ENCODE measurements at places on chromosomes 4 and X. TPM values are rescaled to one million over a fixed set of nuclear protein-coding genes. Genes with fewer than 3 reads are reported as not detected.

Gene ARHGEF6
- total RNA-seq, result 0.42 TPM

DNA sequence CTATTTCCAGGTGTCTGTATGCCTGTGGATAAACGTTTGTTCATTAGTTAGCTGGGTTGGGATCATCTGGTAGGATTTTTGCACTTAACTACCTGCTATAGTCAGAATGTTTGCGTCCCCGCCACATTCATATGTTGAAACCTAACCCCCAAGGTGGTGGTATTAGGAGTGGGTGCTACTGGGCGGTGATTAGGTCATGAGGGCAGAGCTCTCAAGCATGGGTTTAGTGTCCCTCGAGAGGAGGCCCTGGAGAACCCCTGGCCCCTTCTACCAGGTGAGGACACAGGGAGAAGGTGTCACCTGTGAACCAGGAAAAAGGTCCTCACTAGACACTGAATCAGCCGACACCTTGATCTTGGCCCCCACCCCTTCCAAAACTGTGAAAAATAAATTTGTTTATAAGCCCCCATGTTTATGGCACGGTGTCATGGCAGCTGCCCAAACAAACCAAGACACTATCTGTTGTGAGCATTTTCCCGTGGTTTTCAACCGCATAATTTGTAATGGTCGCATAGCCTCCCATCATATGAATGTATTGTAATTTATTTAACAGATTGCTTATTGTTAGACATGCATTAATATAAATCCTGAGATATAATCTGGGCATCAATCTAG, 92.7 kb upstream of the TRIM2 start:
- no peaks in the 10 kb centered on the region for H3K36me3 ChIP-seq
- DNase-seq, result no peak
- no peaks in the 10 kb centered on the region for H3K4me1 ChIP-seq
- no peaks in the 10 kb centered on the region for H3K27me3 ChIP-seq
- no peak overlapping the region for H3K27ac ChIP-seq

Gene MAOA
- 12.0 TPM for total RNA-seq

- peaks cover 16% of the 10 kb centered on the region for H3K4me1 ChIP-seq
- H3K4me3 ChIP-seq, result no peak overlapping the region
- H3K36me3 ChIP-seq, result no peaks in the 10 kb centered on the region
- peaks cover 3% of the 10 kb centered on the region for H3K27me3 ChIP-seq
These were observed 36.5 kb upstream of the RASL11B start for GRCh38 chr4:52825460-52826090.

Gene SFRP2
- total RNA-seq, result 3.2 TPM

GRCh38 chr4:183843248-183843671, 61.8 kb upstream of the STOX2 start:
- H3K4me3 ChIP-seq, result no peak overlapping the region
- H3K27ac ChIP-seq, result no peak overlapping the region
- DNase-seq, result no peak
- H3K4me1 ChIP-seq, result peaks cover 4% of the 10 kb centered on the region

Gene EVC2
- total RNA-seq, result 14.1 TPM

Gene TRIM61
- 2.3 TPM for total RNA-seq

- H3K27me3 ChIP-seq, result no peaks in the 10 kb centered on the region
- H3K36me3 ChIP-seq, result peaks cover 5% of the 10 kb centered on the region
- H3K4me3 ChIP-seq, result no peak overlapping the region
- H3K27ac ChIP-seq, result no peak overlapping the region
- no peak for DNase-seq
These were observed 126.2 kb upstream of the ZDHHC15 start for GRCh38 chrX:75648803-75649588.

DNA sequence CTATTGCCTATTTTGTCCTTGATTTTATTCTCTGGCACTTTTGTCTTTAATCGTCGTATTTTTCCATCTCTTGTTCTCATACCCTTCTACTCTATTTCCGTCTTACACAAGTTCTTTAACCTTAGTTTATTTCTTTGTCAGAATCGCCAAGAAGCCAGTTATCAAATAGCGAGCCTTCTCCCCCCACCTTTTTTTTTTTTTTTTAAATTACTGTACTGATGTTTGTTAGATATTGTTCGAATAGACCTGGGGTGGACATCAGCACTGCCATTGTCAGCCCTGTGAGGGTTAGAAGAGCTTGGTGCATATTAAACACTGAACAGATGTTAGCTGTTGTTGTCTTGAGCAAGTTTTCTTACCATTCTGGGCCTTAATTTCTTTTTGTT, 1.2 kb downstream of the SPCS3 start:
- DNase-seq, result no peak
- no peaks in the 10 kb centered on the region for H3K27me3 ChIP-seq
- peaks cover 36% of the 10 kb centered on the region for H3K4me1 ChIP-seq
- H3K36me3 ChIP-seq, result peaks cover 5% of the 10 kb centered on the region

Gene TIGD4
- 3.3 TPM for total RNA-seq

Gene SH3D19
- total RNA-seq, result 38.4 TPM

Gene RNF150
- 23.1 TPM for total RNA-seq

GRCh38 chr4:150482581-150482980, 99.4 kb upstream of the MAB21L2 start:
- DNase-seq, result no peak
- H3K27me3 ChIP-seq, result no peaks in the 10 kb centered on the region
- H3K4me3 ChIP-seq, result no peak overlapping the region
- H3K4me1 ChIP-seq, result no peaks in the 10 kb centered on the region
- H3K36me3 ChIP-seq, result peaks cover 3% of the 10 kb centered on the region
- no peak overlapping the region for H3K27ac ChIP-seq

- no peak for DNase-seq
- H3K27ac ChIP-seq, result no peak overlapping the region
- no peaks in the 10 kb centered on the region for H3K36me3 ChIP-seq
- H3K4me3 ChIP-seq, result no peak overlapping the region
These were observed 196.8 kb upstream of the ADGRL3 start for GRCh38 chr4:61003301-61003700.

GRCh38 chrX:46444011-46444410, 101.2 kb downstream of the ZNF674 start:
- DNase-seq, result no peak
- H3K27ac ChIP-seq, result no peak overlapping the region
- peaks cover 9% of the 10 kb centered on the region for H3K4me1 ChIP-seq
- H3K27me3 ChIP-seq, result no peaks in the 10 kb centered on the region

Gene PDHA2
- not detected for total RNA-seq

Gene PABPC4L
- total RNA-seq, result 4.5 TPM

GRCh38 chr4:55920571-55920970, 28.2 kb upstream of the CEP135 start:
- no peaks in the 10 kb centered on the region for H3K27me3 ChIP-seq
- H3K36me3 ChIP-seq, result no peaks in the 10 kb centered on the region
- no peaks in the 10 kb centered on the region for H3K4me1 ChIP-seq
- H3K4me3 ChIP-seq, result no peak overlapping the region

GRCh38 chr4:103118166-103118565, 18.5 kb upstream of the BDH2 start:
- H3K27ac ChIP-seq, result no peak overlapping the region
- peaks cover 2% of the 10 kb centered on the region for H3K4me1 ChIP-seq
- H3K27me3 ChIP-seq, result no peaks in the 10 kb centered on the region

Gene ERCC6L
- total RNA-seq, result 4.8 TPM

GRCh38 chr4:25169446-25169845, 9.2 kb upstream of the SEPSECS start:
- no peak for DNase-seq
- H3K27me3 ChIP-seq, result no peaks in the 10 kb centered on the region
- H3K4me1 ChIP-seq, result no peaks in the 10 kb centered on the region
- no peak overlapping the region for H3K4me3 ChIP-seq
- H3K36me3 ChIP-seq, result peaks cover 8% of the 10 kb centered on the region
- H3K27ac ChIP-seq, result no peak overlapping the region

DNA sequence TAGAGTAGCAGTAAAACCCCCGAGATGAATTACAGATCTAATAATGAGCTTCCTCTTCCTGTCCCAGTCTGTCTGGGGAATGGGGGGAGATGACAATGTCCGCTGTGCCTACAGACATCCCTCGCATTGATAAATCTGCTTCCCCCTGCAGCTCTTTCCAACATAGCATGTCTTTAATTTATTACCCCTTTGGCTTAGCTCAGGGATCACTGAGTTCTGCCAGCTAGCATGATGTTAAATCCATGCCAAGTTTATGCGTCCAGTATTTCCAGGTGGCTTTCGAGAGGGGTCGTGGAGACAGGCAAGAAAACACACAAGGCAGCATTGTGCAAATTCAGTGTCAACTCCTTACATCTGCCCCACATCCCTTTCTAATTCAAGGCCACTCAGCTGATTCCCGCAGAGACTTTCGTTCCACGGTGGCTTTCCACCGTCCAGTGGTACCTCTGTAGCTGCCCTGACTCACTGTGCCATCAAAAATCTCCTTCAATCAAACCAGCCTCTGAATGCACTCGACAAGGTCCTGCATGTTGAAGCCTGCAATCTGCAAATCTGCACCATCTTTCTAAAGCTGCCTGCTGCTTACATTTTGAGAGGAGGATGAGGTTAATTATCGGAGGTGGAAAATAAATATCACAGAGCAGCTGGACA, 75.1 kb downstream of the MXRA5 start:
- H3K4me3 ChIP-seq, result no peak overlapping the region
- no peaks in the 10 kb centered on the region for H3K27me3 ChIP-seq
- H3K4me1 ChIP-seq, result no peaks in the 10 kb centered on the region
- DNase-seq, result no peak
- H3K27ac ChIP-seq, result peak overlapping the region; percentile 33
- H3K36me3 ChIP-seq, result no peaks in the 10 kb centered on the region

- H3K4me1 ChIP-seq, result peaks cover 25% of the 10 kb centered on the region
- H3K27ac ChIP-seq, result no peak overlapping the region
These were observed 1.9 kb downstream of the TSPYL2 start for GRCh38 chrX:53084043-53084570.

GRCh38 chrX:11567528-11568220, 98.0 kb downstream of the ARHGAP6 start:
- H3K4me3 ChIP-seq, result no peak overlapping the region
- H3K27ac ChIP-seq, result no peak overlapping the region

GRCh38 chr4:59553721-59554091, 1646.4 kb upstream of the ADGRL3 start:
- no peak for DNase-seq
- no peak overlapping the region for H3K27ac ChIP-seq
- H3K36me3 ChIP-seq, result no peaks in the 10 kb centered on the region
- H3K4me3 ChIP-seq, result no peak overlapping the region

GRCh38 chrX:10199212-10199611, 42.4 kb downstream of the CLCN4 start:
- H3K36me3 ChIP-seq, result peaks cover 12% of the 10 kb centered on the region
- no peak for DNase-seq

Gene MAGEE1
- 9.6 TPM for total RNA-seq

DNA sequence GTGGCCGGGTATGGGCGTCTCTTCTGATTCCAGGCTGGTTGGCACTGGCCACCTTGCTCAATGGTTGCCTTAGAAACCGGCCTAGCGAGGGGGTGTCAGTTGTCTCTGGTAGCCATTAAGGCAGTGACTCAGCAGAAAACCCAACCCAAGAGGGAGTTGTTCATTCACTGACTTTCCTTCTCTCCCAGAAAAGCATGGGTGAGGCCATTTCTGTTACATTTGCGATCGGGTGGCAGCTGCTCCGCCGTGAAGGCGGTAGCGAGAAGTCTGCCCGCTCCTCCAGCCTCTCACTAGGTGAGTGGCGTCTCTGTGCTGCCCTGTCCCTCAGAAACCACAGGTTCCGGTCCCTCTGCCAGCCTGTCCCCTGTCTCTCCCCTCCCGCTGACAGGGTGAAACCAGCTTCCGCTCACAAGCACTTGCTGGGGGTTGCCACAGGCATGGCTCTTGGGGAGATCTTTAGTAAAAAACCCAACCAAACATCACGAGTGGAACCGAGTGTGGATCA, 17.4 kb downstream of the IRAK1 start:
- DNase-seq, result no peak
- H3K36me3 ChIP-seq, result peaks cover 4% of the 10 kb centered on the region
- peaks cover 13% of the 10 kb centered on the region for H3K4me1 ChIP-seq

- H3K4me1 ChIP-seq, result no peaks in the 10 kb centered on the region
- no peaks in the 10 kb centered on the region for H3K27me3 ChIP-seq
- H3K36me3 ChIP-seq, result no peaks in the 10 kb centered on the region
- DNase-seq, result no peak
These were observed 75.8 kb upstream of the CCDC160 start for GRCh38 chrX:134161162-134161561.

DNA sequence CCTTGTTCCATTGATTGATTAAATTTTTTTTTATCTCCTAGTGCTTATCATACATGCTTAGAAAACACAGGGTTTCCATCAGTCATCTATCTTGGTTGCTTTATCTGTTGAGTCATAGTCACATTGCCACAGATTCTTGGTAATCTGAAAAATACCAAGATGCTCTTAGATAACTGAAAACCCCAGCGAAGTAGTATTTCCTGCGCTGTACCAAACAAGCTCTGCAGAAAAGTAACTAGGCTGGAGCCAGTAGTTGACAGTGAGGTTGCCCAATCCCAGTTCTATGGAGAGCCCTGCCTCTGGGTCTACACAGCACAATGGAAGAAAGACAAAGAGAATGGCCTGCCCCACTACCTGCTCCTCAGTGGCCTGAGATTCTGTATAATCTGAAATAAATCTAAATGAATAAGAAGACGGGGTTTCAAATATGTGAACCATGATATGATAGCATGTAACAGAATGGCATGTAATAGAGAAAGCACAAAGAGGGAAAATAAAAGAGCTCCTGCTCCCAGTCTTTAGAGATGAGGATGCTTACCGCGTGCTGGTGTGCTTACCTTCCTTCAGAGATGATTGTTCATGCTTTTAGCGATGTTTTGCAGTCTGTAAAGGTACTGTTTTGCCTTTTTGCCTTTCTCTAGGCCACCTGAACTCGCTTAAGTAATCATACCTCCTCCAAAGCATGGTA, 55.3 kb upstream of the RAPGEF2 start:
- H3K27ac ChIP-seq, result peak overlapping the region; percentile 96
- no peak for DNase-seq
- peak overlapping the region; percentile 41 for H3K4me3 ChIP-seq
- H3K4me1 ChIP-seq, result peaks cover 30% of the 10 kb centered on the region
- H3K36me3 ChIP-seq, result no peaks in the 10 kb centered on the region
